Cerebellum (tissue), 4 donors: ENCODE measurements at places on chromosomes 5 and 9.
A peak's percentile ranks its signal among the peaks of the same experiment; 100 is the strongest.

DNA sequence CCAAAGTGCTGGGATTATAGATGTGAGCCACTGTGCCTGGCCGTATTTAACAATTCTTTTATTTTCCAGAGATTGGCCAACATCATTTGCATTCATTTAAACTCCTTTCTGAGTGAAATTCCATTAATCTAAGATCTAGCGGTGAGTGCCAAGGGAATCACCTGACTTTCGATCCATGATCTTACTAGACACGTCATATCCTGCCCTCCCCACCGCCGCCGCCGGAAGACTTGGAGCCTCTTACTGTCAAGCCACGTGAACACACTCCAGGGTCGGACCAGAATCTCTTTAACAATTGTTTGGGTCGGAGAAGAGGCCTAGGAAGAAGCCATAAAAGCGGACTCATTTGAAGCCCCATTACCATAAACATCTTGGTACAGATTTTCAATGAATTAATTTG is 12.9 kb downstream of the INPP5E start:
- no peak for DNase-seq

DNA sequence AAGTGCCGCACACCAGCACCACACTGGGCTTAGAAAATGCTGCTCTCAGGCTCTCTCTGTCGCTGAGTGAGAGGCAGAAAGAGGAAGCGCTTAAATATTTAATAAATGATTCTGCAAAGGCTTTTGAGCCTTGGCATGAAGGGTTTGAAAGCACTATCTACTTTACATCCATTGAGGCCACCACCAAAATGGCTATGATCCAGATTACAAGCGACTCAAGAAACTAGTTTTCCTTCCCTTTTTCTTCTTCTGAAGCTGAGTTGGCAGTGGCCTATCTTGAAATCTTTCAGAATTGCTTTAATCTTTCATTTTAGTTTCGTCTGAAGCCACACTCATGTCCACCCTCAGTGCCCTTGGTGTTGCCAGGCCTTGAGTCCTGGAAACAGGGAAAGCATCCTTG is 59.5 kb downstream of the EBF1 start:
- no peak for DNase-seq

- no peak for DNase-seq
Observed at GRCh38 chr9:122206118-122207046, 22.4 kb downstream of the LHX6 start.

DNA sequence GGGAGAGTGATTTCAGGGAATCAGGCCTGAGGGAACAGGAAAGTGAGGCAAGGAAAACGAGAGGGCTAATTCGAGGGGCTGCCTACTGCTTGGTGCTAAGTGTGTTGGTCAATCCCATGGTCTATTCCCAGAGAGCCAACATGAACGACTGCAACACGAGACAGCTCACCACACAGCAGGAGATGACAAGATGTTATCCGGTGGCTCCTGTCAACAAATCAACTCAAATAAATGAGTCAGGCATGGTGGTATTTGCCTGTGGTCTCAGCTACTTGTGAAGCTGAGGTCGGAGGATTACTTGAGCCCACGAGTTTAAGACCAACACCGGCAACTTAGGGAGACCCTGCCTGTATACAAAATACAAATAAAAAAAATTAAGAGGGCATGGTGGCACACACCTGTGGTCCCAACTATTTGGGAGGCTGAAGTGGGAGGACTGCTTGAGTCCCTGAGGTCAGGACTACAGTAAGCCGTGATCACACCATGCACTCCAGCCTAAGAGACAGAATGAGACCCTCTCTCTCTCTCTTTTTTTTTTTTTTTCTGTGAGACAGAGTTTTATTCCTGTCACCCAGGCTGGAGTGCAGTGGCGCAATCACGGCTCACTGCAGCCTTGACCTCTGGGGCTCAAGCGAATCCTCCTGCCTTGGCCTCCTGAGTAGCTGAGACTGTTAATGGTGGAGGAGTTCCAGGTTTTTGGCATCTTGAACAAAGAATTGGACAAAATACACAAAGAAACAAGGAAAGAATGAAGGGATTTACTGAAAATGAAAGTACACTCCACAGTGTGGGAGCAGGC is 9.0 kb upstream of the FAF2 start:
- no peak for DNase-seq

DNA sequence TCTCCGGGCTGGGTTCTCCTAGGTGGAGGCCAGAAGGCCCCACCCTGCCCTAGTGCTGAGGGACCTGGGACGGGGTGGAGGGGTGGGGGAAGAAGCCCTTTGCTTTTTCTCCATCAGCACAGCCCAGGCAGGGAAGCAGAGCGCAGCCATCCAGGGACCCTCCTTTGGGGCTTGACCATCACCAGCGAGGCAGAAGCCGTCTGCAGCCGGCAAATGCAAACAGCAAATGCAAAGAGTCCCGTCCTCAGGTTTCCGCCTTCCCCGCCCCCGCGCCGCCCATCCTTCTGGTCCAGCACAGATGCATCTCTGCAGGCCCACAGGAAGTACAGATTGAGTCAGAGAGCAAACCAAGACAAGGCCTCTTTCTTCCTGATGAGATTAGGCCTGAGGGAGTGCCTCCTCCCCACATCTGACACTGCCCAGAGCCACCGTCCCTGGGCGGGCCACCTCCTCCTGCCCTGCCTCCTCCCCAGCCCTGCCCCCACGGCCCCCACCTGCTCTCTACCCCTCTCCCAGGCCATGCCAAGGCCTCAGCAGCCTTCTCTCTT is 23.4 kb downstream of the CORO2A start:
- peak; percentile 93 for DNase-seq
